ENCODE measurements at places on chromosomes 1 and 21.

DNA sequence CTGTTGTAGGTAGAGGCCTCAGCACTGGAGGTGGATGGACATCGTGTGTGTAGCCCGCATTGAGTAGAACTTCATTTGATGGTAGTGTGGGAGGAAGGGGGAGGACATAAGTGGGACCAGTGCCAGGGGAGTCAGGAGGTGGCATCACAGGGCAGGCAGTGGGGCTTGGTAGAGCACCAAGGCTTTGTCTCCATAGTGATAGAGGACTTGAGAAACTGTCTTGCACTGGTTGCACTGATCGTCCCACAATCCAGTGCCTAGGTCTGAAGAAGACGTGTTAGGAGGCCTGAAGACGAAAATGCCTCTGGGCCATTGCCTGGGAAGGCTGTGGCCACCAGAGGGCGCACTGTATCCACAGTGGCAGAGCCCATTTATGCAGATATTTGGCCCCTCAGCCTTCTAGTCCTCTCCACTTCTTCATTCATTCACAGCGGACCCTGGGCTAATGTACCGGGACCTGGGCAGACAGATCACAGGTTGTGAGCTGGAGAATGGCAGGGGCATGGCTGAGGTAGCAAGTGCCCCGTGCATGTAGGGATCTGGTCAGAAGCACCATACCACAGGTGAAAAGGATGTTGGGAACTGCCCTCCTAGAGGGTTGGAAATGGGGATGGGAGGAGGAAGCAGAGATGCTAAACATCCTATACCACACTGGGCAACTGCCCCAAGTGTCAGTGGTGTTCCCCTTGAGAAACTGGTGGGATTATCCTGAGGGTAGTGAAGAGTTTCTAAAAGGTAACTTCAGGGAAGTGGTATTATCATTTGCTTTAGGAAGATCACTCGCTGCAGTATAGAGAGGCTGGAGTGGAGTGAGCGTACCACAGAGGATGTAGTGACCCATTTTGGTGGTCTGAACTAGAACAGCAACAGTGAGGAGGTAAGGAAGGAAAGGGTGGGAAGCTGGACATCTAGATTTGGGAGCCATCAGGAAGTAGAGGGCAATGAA lies 95.3 kb downstream of the PIK3R3 start:
- peak; percentile 82 for DNase-seq
- no peaks in the 10 kb centered on the region for H3K27me3 ChIP-seq
- H3K36me3 ChIP-seq, result no peaks in the 10 kb centered on the region
- no peaks in the 10 kb centered on the region for H3K4me1 ChIP-seq
- no peak overlapping the region for H3K4me3 ChIP-seq

- no peaks in the 10 kb centered on the region for H3K36me3 ChIP-seq
- no peak overlapping the region for H3K4me3 ChIP-seq
- H3K27me3 ChIP-seq, result no peaks in the 10 kb centered on the region
- no peaks in the 10 kb centered on the region for H3K4me1 ChIP-seq
- no peak overlapping the region for H3K27ac ChIP-seq
Observed at GRCh38 chr1:2931724-2932401, 89.4 kb upstream of the ACTRT2 start.

DNA sequence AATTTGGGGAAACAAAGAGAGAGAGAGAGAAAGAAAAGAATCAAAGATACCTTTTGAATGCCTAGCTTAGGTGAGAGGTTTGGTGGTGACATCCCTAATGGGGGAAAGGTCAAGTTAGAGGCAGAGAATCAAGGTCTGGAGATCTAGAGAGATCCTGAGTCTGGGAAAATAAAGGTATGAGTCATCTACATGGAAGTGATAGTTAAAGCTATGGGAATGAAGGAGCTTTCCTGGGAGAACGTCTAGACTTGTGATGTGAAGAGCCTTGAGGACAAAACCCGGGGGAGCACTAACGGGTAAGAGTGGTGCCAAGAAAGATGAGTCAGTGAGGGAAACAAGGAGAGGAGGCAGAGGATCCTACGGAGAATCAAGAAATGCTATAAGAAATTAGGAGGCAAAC lies 110.8 kb upstream of the RUNX1 start:
- H3K27ac ChIP-seq, result no peak overlapping the region
- no peak for DNase-seq
- H3K4me3 ChIP-seq, result no peak overlapping the region
- H3K4me1 ChIP-seq, result peaks cover 3% of the 10 kb centered on the region
- no peaks in the 10 kb centered on the region for H3K27me3 ChIP-seq

- H3K27ac ChIP-seq, result no peak overlapping the region
- H3K27me3 ChIP-seq, result no peaks in the 10 kb centered on the region
- no peak overlapping the region for H3K4me3 ChIP-seq
- DNase-seq, result no peak
Observed at GRCh38 chr1:216498277-216498676, 75.0 kb upstream of the USH2A start.

- H3K4me1 ChIP-seq, result peaks cover 6% of the 10 kb centered on the region
- no peaks in the 10 kb centered on the region for H3K36me3 ChIP-seq
- H3K4me3 ChIP-seq, result no peak overlapping the region
- H3K27me3 ChIP-seq, result no peaks in the 10 kb centered on the region
- no peak for DNase-seq
Observed at GRCh38 chr1:203528063-203528462, 34.1 kb downstream of the OPTC start.
